OCI-M1 (cell line): ENCODE measurements at places on chromosomes 2 and 18.
A peak's percentile ranks its signal among the peaks of the same experiment; 100 is the strongest.

DNA sequence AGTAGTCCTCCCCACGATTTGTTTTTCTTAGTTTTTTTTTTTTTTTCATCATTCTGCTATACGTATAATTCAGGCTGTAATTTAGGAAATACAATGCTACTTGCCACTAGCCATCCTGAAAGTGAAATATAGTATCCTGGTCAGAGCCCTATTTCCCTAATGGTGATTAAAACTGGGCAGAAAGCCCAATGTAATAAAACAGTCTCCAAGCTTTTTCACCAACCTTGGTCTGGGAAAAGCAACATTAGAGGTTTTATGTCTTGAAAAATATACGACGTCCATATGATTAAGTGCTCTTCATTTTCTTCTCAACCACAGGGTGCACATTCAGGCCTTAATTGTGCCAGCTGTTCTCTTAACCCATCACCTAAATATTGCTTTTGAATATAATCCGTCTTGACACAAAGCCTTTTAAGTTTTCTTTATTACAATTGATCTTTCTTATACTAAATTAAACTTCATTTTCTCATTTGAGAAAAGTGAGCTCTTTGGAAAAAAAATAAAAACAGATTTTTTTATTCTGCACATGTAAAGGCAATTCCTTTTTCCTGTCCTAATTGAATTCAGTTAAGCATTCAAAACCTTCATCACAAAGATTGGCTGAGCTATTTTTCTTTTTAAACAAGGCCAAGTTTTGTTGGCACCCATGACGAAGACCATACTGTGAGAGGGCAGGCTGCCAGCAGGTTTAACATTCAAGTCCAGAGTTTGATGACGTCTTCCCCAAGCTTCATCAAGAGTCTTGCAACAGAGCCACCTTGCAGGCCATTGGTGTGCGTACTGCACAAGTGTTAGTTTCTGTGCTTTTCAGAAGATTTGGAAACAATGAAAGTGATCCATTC, 52.7 kb downstream of the MAP2 start:
- no peak for DNase-seq

DNA sequence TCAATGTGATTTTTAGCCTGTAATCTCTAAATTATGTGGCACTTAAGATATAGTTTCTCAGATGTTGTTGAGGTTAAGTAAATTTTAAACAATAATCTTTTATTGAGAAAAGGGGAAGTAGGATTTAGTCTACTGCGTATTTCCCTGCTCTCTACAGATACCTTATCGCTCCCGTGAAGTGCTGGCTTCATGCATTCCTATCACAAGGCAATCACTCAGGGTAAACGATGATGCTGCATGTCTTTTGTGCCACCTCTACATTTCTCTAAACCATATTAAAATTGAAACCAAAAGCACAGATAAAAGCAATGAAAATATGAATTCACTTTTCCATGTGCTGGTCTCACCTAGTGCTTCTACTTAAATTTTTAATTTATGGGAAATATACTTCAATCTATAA, 14.4 kb upstream of the RPE start:
- DNase-seq: peak; percentile 88

- DNase-seq: no peak
Measured at GRCh38 chr2:167692191-167692590, 555.2 kb downstream of the STK39 start.

DNA sequence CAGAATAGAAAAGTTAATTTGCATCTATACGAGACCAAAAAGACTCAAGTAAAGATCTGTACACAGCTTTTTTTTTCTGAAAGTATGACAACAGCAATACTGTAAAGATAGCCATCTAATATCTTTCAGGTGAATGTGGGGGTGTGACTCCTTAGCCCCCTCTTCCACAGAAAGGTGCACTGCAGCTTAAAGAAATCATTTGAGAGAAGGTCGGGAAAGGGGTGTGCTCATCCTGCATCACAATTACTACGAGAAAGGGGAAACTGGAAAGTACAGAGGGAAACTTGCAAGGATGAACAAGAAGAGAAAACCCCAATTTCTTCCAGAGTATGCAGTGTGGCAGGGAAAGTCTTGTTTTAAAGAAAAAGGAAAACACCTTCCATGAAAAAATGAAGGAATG, 255.6 kb downstream of the CCDC178 start:
- no peak for DNase-seq

DNA sequence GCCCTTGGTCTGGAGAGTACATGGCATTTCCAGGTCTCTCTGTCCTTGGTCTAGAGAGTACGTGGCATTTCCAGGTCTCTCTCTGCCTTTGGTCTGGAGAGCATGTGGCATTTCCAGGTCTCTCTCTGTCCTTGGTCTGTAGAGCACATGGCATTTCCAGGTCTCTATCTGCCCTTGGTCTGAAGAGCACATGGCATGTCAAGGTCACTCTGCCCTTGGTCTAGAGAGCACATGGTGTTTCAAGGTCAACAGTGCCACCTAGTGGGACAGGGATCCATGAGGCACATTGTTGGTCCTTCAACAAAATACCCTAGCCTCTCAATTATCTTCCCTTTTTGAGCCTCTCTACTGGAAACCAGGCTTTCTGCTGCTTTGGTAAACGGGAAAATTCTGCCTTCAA, 250.2 kb downstream of the OTX1 start:
- DNase-seq: peak; percentile 18

DNA sequence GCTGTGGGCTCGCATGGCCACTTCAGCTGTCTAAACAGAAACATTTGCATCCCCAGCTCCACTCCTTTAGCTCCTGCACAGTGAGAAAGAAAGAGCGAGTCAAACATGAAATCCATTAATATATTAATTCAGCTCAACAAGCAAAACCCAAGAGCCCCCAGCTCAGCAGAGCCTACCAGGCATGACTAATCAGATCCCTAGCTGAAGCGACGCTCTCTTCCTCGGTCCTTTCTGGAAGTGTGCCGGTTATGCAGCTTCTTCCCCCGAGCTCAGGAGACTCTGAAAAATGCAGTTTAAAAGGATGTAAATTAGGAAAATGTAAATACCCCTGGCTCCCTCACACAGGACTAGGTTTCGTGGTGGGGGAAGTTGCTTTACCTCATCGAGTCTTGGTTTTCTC, 221.5 kb downstream of the ANKRD30B start:
- no peak for DNase-seq

- DNase-seq: no peak
Measured at GRCh38 chr2:64932116-64932370, 57.2 kb upstream of the SLC1A4 start.
